ENCODE measurements at places on chromosomes 2 and 18.

DNA sequence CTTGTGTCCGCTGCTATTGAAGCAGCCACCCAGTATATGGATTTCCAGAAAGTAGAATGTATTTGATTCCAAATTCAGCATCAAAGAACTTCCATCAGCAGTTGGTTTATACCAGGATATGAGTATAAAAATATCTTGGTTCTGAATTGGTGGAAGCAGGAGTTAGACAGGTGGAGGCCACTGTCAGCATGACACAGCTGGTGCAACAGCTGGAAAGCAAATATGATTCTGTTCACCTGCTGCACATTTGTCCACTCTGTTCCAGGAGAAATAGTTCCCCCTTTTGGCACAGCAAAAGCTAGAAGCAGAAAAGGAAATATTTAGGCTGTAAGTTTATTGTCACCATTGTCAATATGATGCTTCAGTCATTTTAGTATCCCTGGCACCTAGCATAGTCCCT is 41.2 kb downstream of the KIAA2012 start:
- no peak for DNase-seq

GRCh38 chr2:30445266-30445821 is 1.7 kb upstream of the LCLAT1 start:
- DNase-seq, result no peak

GRCh38 chr2:215161301-215161829 is 22.9 kb upstream of the ABCA12 start:
- no peak for DNase-seq

DNA sequence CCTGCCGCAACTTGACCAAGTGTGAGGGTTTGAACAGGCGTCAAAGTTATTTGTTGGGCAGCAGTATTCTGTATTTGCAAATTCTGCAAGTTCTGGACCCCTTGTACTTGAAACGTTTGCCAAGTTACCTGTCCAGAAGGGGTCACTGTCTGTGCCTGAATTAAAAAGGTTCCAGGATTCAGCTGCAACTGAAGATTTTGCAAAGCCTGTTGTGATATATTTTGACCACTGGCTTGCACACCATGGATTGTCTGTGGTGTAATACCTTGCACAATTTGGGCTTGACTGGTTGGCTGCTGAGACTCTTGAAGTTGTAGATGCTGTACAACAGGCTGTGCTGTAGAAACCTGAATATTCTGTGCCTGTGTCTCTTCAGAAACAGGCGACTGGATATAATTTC is 10.2 kb downstream of the SP3 start:
- DNase-seq, result no peak

- DNase-seq, result no peak
Observed at GRCh38 chr2:127225186-127225960, 5.3 kb upstream of the CYP27C1 start.

GRCh38 chr2:172039011-172039704 is 39.4 kb downstream of the METAP1D start:
- no peak for DNase-seq

GRCh38 chr2:99374747-99375146 is 37.6 kb downstream of the EIF5B start:
- no peak for DNase-seq

DNA sequence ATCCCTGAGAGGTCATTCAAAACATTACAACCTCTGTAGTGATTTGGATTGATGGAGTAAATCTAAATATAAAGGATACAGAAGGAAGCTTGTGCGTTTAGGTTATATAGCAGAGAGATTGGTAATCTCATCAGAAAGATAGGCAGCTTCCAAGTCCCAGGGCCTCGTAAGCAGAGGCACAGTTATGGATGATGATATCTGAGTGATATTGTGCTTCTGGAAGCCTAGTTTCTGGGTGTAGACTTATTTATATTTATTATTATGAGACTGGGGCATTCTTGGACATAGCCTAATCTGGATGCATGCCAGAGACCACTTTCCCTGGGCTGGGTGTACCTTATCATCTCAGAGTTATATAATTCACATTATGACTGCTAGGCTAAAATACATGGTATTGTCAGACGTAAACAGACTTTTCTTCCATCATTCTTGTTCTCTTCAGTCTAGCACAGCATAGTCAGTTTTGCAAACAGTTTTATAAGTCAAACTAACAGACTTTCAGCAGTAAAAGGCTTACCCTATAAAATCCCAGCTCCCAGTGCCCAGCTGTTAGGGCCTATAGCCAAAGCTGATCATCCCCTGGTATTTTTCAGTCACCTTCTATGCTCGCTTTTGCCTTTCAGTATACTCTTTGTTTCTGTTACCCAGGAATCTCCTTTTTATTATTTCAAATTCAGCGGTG is 47.9 kb downstream of the RAB3GAP1 start:
- DNase-seq, result no peak

DNA sequence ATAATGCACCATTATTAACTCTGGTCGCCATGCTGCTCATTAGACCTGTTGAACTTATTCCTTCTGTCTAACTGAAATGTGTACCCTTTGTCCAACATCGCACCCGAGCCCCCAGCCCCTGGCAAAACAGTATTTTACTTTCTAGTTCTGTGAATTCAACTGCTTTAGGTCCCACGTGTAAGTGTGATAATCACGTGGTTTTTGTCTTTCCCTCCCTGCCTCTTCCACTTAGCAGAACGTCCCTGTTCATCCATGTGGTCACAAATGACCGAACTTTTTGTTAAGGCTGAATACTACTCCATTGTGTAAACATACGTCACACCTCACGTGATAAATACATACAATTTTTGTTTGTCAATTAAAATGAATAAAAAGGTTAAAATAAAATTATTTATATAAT is 826.9 kb downstream of the DCDC2C start:
- DNase-seq, result no peak

- no peak for DNase-seq
Observed at GRCh38 chr2:49175831-49176230, 21.5 kb upstream of the FSHR start.

GRCh38 chr18:22983175-22983574 is 50.0 kb downstream of the RBBP8 start:
- DNase-seq, result no peak

GRCh38 chr2:32632089-32632488 is 4.2 kb downstream of the TTC27 start:
- DNase-seq, result no peak

- no peak for DNase-seq
Observed at GRCh38 chr2:159362816-159363251, 76.3 kb upstream of the WDSUB1 start.

GRCh38 chr18:50720325-50720674 is 99.5 kb downstream of the MRO start:
- DNase-seq, result no peak

- DNase-seq, result no peak
Observed at GRCh38 chr2:81395746-81396145, 1091.2 kb upstream of the LRRTM1 start.

- no peak for DNase-seq
Observed at GRCh38 chr2:232951891-232952290, 61.2 kb downstream of the NGEF start.

- no peak for DNase-seq
Observed at GRCh38 chr2:224221455-224221913, 180.4 kb downstream of the FAM124B start.

DNA sequence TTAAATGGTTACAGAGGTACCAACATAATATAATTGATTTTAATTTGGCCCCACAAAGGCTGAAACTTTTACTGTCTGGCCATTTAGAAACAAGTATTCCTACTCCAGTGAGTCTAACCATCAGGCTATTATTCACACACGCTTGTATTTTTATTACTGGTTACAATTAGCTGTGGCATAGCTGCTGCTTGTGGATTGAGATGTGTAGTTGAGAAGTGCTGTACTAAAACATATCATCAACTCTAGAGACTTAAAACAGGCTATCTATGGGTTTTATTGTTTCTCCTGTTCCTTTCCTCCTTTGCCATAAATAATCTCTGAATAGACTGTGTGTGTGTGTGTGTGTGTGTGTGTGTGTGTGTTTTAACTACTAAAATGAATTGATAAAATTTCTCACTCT is 530.2 kb downstream of the CCDC85A start:
- no peak for DNase-seq

DNA sequence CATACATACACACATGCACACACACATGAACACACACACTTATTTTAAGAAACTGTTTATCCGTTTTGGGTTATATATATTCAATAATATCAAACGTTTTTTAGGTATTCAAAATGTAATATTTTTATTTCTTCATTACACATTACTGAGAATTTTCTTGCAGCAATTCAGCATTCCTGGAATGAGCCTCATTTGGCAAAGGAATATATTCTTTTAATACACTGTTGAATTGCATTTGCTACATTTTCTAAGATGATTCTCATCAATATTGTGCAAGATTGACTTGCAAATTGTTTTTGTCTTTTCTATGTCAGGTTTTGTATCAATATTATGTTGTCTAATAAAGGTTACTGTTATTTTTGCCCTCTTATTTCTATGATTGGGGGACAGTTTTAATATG is 276.1 kb upstream of the CYP26B1 start:
- no peak for DNase-seq

DNA sequence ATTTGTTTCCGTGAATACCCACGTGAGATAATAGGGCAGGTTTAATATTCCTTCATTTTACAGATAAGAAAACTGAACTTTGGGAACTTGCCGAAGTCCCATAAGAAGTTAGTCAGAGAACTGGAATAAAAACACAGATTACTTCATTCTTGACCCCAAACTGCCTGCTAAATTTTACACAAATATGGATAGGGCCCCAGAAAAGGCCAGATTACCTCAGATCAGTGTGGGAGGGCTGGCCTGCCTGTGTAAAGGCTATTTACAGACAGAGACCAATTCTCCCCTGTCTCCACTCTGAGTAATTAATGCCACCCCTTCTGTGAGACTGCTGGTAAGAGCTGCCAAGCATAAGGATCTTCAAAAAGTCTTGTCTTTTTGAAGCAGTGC is 139.2 kb downstream of the MGAT5 start:
- no peak for DNase-seq

DNA sequence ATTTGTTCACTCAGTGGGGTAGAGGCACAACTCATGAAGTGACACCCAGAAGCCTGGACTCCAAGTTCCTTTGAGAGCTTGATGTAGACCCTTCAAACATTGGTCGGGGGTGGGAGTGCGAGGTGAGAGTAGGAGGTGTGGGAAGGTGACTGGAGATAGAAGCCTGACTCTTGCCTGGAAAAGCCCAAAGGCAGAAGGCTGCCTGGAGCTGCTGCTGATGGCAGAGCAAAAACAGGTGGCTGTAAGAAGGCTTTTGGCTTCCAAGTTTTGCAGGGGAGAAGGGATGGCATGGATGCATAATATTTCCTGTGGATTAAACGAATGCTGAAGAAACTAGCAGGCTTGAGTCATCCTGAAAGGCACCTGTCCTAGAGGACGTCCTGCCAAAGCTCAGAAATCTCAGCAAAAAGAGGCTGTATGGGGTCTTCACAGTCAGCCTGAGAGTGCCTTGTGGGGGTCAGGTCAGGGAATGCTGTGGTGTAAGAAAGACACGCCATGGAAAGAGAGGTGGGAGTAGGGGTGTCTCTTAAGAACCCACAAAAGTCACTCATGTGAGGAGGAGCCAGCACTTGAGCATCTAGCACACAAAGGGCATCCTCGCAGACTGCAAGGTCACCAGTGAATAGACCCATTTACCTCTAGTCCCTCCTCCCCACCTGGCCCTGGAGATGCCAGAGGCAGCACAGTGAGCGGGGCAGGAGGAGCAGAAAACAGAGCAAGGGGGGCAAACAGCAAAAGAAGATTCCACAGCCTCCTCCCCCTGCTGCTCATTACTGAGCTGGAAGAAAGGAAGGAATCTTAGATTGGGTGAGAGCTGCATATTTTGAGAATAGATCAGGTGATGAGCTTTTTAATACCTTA is 37.5 kb downstream of the FASTKD2 start:
- DNase-seq, result no peak

- no peak for DNase-seq
Observed at GRCh38 chr2:113093613-113093977, 25.8 kb downstream of the IL1F10 start.

DNA sequence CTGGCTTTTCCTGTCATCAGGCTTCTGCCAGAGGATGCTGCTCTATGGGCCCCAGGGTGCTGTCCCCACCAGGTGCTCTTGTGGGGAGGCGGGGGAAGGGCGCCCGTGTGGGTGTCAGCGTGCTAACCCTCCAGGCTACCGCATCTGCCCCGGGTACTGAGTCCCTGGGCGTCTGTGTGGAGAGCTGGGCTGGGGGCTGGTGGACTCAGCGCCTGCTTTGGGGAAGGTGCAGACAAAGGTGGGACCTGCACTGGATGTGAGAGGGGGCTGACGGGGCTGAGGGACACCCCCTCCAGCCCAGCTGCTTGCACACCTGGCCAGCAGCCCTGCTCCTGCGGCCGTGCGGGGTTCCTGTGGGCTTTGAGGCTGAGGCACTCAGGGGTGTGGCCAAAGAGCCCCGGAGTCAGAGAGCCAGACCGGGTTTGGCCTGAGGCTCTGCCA is 120.7 kb upstream of the PXDN start:
- DNase-seq, result no peak

- no peak for DNase-seq
Observed at GRCh38 chr2:158497486-158497885, 40.7 kb downstream of the PKP4 start.

DNA sequence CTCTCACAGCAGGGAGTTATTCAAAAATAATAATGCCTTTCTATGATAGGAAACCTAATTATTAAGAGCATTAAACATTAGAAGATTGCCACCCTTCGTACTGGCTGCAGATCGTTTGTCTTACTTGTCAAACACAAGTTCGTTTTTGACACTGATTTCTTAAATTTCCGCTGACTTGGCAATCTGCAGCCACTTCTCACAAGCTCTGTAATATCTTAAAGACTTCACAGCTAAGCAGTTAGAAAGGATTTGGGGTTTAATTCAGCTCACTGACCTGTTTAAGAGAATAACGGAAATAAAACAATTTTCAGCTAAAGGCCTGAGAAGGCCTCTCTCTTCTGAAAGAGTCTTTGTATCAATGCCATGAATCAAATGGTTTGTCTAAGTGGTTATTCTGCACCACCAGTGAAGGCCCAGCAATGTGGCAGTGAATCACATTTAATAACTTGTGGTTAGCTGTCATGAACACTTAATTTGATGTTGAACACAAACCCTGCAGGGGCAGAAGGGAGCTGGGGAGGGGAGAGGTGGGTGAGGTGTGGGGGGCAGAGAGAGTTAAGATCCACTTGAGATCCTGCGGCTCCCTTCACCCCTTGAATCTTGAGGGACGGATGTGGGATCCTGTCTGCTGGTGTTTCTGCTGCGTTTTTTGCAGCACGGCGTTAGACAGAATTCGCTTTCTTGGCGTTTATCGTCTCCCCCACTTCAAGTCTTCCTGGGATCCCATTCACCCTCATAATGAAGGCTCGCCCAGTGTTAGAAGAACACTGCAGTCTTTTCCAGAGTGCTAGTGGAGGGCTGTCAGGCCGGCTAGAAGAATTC is 145.4 kb upstream of the SATB2 start:
- DNase-seq, result no peak

GRCh38 chr2:54603357-54603756 is 120.1 kb upstream of the EML6 start:
- no peak for DNase-seq

DNA sequence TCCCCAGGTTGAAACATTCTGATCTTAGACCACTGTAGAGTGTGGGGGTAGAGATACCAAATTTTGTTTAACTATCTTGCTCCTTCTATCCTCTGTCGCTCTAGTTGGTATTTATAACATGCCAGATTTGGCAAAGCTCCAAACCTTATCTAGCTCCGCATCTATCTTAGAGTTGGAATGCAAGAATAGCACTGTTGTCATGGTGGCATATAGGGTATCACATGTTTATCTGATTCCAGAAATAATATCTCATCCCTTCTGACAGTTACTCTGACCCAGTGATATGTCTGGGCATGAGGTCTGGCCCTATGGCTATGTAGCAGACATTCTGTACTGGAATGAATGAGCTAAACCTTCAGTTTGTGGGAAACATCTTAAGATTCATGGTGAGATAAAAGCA is 51.7 kb downstream of the CABYR start:
- no peak for DNase-seq
